ENCODE measurements at places on chromosomes 2 and 18.
A peak's percentile ranks its signal among the peaks of the same experiment; 100 is the strongest.

DNA sequence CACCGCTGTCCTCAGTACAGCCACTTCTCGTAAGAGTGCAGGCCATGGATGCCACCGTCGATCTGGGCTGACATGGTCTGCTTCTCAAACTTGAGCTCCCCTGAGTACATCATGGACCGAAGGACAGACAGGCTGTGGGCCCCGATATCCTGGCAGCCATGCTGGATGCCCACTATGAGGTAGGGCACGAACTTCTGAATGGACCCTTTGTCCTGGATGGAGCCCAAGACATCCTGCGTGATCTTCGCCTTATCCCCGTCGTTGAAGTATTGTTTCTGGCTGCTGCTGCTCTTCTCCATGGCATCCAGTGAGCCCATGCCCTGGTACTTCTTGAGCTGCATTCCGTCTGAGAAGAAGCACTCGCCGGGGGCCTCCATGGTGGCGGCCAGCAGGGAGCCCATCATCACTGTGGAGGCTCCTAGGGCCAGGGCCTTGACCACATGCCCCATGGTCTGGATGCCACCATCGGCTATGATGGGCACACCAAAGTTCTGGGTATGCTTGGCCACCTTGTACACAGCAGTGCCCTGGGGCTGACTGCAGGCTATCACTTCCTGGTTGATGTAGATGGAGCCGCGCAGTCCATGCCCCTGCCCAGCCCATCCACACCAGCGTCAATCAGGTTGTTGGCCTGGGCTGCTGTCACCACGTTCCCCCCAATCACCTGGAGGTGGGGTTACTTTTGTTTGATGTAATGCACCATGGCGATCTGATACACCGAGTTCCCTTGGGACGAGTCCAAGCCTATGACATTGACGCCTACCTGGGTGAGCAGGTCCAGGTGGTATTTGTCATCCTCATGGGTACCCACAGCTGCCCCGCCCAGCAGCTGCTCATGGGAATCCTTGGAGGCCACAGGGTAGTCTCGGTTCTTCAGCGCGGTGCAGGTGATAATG lies 21.8 kb downstream of the CFLAR start:
- peaks cover 81% of the 10 kb centered on the region for H3K36me3 ChIP-seq
- H3K4me1 ChIP-seq = peaks cover 61% of the 10 kb centered on the region
- H3K27ac ChIP-seq = peak overlapping the region; percentile 30
- no peaks in the 10 kb centered on the region for H3K27me3 ChIP-seq
- H3K4me3 ChIP-seq = no peak overlapping the region

GRCh38 chr2:37180006-37180639 lies 8.3 kb downstream of the SULT6B1 start:
- ATAC-seq = no peak
- peaks cover 29% of the 10 kb centered on the region for H3K27me3 ChIP-seq
- H3K27ac ChIP-seq = no peak overlapping the region
- H3K4me1 ChIP-seq = no peaks in the 10 kb centered on the region
- H3K4me3 ChIP-seq = no peak overlapping the region

GRCh38 chr18:55085557-55086285 lies 126.5 kb upstream of the CCDC68 start:
- peak; percentile 91 for ATAC-seq
- no peaks in the 10 kb centered on the region for H3K27me3 ChIP-seq
- peak overlapping the region; percentile 35 for H3K4me3 ChIP-seq
- peak overlapping the region; percentile 85 for H3K27ac ChIP-seq

- H3K4me1 ChIP-seq = no peaks in the 10 kb centered on the region
- H3K27ac ChIP-seq = no peak overlapping the region
- no peaks in the 10 kb centered on the region for H3K36me3 ChIP-seq
Observed at GRCh38 chr2:142180820-142181533, 50.2 kb upstream of the LRP1B start.

DNA sequence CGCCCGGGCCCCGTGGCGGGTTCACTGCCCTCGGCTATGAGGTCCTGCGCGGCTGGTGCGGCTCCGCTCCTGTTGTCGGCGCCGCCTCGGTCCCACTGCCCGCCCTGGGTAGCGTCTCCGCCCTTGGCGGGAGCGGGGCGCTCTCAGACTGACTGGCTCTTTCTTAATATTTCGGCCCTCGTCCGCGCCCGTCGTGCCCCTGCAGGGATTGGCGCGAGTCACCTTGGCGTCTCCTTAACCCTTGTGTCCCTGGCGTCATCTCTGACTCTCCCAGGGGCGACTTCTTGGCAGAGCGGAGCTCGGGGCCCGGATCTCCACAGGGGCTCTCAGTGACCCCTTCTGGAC lies 1.3 kb downstream of the PTMA start:
- peak overlapping the region; percentile 89 for H3K4me3 ChIP-seq
- H3K27ac ChIP-seq = peak overlapping the region; percentile 100
- H3K4me1 ChIP-seq = peaks cover 44% of the 10 kb centered on the region

DNA sequence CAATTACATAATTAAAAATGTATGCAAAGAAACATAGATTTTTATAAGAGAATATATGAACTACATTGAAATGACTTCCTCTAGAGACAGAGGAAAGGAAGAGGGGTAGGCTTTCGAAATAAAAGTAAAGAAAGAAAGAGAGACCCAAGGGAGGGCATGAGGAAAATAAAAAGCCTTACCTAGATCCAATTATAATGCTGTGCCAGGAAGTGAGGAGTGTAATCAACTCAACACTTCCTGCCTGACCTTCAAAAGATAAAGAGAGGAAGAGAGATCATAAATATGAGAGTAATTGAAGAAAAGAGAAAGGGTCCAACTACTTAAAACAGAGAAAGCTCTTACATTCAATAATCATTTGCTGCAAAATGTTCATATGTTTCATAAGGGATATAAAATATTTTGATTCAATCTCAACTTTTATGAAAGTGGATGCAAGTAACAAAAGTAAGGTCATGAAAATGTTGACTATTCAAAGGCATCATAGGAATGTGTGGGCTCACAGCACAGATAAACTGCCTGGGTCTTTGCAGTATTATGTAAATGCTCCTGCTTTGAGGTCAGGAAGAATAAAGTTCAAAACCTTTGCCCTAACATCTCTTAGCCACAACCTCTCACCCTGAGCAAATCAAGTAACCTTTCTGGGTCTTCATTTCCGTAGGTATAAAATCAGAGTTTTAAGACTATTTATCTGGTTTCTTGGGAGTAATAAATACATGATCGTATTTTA lies 1237.7 kb downstream of the LRP1B start:
- H3K4me3 ChIP-seq = no peak overlapping the region
- H3K4me1 ChIP-seq = no peaks in the 10 kb centered on the region
- ATAC-seq = no peak
- H3K36me3 ChIP-seq = no peaks in the 10 kb centered on the region

DNA sequence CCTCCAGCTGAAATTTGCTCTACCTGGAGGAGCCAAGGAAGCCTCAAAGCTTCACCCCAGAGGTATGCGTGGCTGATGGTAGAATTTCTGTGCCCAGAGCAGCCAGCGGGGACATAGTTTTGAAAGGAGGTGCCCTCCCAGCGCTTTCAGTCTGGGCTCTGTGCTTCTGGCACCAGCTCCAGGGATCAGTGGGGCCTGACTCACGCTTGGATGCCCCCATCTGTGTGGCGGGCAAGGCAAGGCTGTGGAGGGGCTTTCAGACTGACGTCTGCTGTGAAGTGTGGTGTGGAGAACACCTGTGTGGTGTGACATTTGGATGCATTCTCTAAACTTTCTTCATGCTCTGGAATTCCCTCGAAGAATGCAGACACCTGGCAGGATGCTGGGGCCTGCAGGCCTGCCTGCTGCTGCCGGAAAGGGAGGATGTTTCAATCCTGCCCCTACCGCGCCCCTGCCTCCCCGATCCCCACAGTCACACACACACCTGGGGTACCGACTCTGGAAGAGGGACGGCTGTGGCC lies 84.1 kb downstream of the CTIF start:
- ATAC-seq = peak; percentile 81
- H3K4me1 ChIP-seq = peaks cover 25% of the 10 kb centered on the region
- H3K27ac ChIP-seq = peak overlapping the region; percentile 25
- peaks cover 9% of the 10 kb centered on the region for H3K36me3 ChIP-seq
- no peaks in the 10 kb centered on the region for H3K27me3 ChIP-seq

- ATAC-seq = no peak
- H3K27me3 ChIP-seq = no peaks in the 10 kb centered on the region
- H3K4me1 ChIP-seq = no peaks in the 10 kb centered on the region
- no peak overlapping the region for H3K27ac ChIP-seq
- no peak overlapping the region for H3K4me3 ChIP-seq
Observed at GRCh38 chr18:67636597-67637385, 120.3 kb upstream of the DSEL start.

DNA sequence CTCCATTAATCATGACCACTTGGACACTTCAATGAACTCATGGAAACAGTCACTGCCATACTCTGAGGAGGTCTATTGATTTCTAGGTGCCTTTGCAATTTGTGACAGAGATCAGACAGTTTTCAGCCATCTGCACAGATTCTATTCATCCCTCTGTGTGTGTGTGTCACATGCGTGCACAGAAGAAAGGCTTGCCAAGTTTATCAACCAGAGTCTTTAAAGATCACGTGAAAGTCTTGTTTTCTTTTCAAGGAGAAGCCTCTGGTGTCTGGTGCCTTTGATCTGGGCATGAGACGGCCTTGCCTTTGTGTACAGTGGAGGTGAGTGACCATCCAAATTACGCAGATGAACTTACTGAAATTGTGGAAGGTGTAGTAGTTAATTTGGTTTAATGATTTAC lies 164.2 kb downstream of the VAPA start:
- no peaks in the 10 kb centered on the region for H3K36me3 ChIP-seq
- no peak for ATAC-seq
- no peak overlapping the region for H3K27ac ChIP-seq
- no peak overlapping the region for H3K4me3 ChIP-seq
- no peaks in the 10 kb centered on the region for H3K4me1 ChIP-seq
- H3K27me3 ChIP-seq = peaks cover 17% of the 10 kb centered on the region

- no peaks in the 10 kb centered on the region for H3K36me3 ChIP-seq
- ATAC-seq = no peak
- peaks cover under 1% of the 10 kb centered on the region for H3K27me3 ChIP-seq
- H3K4me3 ChIP-seq = no peak overlapping the region
Observed at GRCh38 chr2:1973636-1974035, 229.3 kb upstream of the PXDN start.

DNA sequence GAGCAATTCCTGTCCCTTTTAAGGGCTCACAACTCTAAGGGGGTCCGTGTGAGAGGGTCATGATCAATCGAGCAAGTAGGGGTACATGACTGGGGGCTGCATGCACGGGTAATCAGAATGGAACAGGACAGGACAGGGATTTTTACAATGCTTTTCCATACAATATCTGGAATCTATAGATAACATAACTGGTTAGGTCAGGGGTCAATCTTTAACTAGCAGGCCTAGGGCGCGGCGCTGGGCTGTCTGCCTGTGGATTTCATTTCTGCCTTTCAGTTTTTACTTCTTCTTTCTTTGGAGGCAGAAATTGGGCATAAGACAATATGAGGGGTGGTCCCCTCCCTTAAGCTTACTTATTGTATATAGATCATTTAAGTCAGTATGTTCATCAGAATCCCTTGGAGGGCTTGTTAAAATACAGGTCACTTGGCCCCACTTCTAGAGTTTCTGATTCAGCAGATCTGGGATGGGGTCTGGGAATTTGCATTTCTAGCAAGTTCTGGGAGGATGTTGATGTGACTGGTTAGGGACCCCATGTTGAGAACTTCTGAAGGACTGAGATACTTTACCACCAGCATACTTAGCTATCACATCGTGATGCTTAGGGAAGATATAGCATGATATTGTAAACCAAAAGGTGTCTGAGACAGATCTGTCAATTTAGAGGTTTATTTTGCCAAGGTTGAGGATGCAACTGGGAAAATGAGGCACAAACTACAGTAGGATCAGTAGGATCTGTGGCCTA lies 2.8 kb upstream of the INPP4A start:
- ATAC-seq = no peak
- no peaks in the 10 kb centered on the region for H3K36me3 ChIP-seq
- H3K4me1 ChIP-seq = peaks cover 27% of the 10 kb centered on the region
- no peak overlapping the region for H3K27ac ChIP-seq
- H3K4me3 ChIP-seq = no peak overlapping the region

DNA sequence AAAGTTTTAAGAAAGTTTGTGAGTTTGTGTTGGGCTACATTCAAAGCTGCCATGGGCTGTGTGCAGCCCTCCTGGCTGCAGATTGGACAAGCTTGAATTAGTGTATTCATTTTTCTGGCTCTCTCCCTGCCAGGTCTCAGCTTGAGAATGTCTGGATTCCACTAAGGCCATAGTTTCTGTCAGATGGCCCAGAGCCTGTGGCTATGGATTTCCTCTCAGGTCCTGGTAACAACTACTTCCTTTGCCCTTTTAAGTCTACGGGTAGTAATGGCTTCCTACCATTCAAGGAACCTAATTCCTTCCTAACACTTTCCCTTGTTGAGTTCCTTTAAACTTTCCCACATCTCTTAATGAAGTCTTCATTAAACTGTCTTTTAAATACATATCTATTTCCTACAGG lies 24.3 kb upstream of the PSMD14 start:
- peaks cover 32% of the 10 kb centered on the region for H3K27me3 ChIP-seq
- no peaks in the 10 kb centered on the region for H3K36me3 ChIP-seq

- peak overlapping the region; percentile 43 for H3K4me3 ChIP-seq
- peaks cover 30% of the 10 kb centered on the region for H3K4me1 ChIP-seq
- no peaks in the 10 kb centered on the region for H3K27me3 ChIP-seq
- H3K27ac ChIP-seq = peak overlapping the region; percentile 79
- H3K36me3 ChIP-seq = peaks cover 56% of the 10 kb centered on the region
Observed at GRCh38 chr2:108776475-108776874, 10.1 kb upstream of the CCDC138 start.

- H3K4me3 ChIP-seq = no peak overlapping the region
- H3K27me3 ChIP-seq = no peaks in the 10 kb centered on the region
- no peaks in the 10 kb centered on the region for H3K36me3 ChIP-seq
- ATAC-seq = peak; percentile 34
- H3K27ac ChIP-seq = no peak overlapping the region
- H3K4me1 ChIP-seq = no peaks in the 10 kb centered on the region
Observed at GRCh38 chr2:213455316-213456008, 171.2 kb downstream of the SPAG16 start.

DNA sequence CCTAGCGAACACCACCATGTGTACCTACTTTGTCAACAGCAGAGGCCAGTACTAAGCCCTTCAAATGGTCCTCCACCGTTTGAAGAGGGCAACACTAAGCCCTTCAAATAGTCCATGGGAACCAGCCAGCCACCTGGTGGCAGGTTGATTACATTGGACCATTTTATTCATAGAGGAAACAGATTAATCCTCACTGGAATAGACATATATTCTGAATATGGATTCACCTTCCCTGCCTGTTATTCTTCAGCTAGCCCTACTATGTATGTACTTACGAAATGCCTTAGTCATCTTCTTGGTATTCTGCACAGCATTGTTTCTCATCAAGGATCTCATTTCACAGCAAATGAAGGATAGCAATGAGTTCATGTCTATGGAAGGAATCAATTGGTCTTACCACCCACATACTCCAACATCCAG lies 10.0 kb upstream of the ZNF396 start:
- H3K4me1 ChIP-seq = peaks cover 14% of the 10 kb centered on the region
- no peak overlapping the region for H3K4me3 ChIP-seq

- peaks cover 31% of the 10 kb centered on the region for H3K27me3 ChIP-seq
- no peaks in the 10 kb centered on the region for H3K4me1 ChIP-seq
- H3K4me3 ChIP-seq = no peak overlapping the region
- H3K36me3 ChIP-seq = no peaks in the 10 kb centered on the region
- no peak for ATAC-seq
- no peak overlapping the region for H3K27ac ChIP-seq
Observed at GRCh38 chr18:24344509-24344908, 53.1 kb downstream of the OSBPL1A start.

- no peaks in the 10 kb centered on the region for H3K36me3 ChIP-seq
Observed at GRCh38 chr18:22558945-22559385, 141.2 kb upstream of the CTAGE1 start.

- peak overlapping the region; percentile 1 for H3K4me3 ChIP-seq
- peak overlapping the region; percentile 75 for H3K27ac ChIP-seq
- H3K4me1 ChIP-seq = peaks cover 43% of the 10 kb centered on the region
- no peaks in the 10 kb centered on the region for H3K36me3 ChIP-seq
- H3K27me3 ChIP-seq = no peaks in the 10 kb centered on the region
- peak; percentile 61 for ATAC-seq
Observed at GRCh38 chr2:39128919-39129391, 8.1 kb upstream of the SOS1 start.

All from stimulated activated memory B cell treated with anti-CD40 and anti-IgM and Interleukin-4, amounts not matched to agents 10 μg/mL and 1 μg/mL and 100 μg/mL, for 72 hours (primary cell).